ENCODE measurements at places on chromosomes 16 and 17.

DNA sequence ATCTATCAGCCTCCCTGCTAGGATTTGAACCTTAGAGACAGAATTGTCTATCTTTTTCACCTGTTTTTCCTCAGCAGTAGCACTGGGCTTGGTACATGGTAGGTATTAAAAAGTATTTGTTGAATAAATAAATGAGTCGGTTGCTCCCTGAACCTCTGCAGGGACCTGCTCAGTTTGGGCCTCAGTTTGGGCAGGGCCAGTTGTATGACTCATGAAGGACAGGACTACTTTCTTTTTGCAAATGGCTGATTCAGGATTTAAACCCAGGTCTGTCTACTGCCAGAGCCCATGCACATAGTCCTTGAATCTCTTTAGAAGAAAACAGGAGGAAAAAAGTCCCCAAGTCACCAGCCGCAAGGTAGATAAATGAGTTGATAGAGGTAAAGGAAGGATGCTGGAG lies 3.1 kb downstream of the MMP2 start:
- DNase-seq = no peak

GRCh38 chr17:35856603-35857002 lies 12.1 kb downstream of the HEATR9 start:
- no peak for DNase-seq

- no peak for DNase-seq
These were observed 39.2 kb downstream of the IFT140 start for GRCh38 chr16:1572673-1573072.

DNA sequence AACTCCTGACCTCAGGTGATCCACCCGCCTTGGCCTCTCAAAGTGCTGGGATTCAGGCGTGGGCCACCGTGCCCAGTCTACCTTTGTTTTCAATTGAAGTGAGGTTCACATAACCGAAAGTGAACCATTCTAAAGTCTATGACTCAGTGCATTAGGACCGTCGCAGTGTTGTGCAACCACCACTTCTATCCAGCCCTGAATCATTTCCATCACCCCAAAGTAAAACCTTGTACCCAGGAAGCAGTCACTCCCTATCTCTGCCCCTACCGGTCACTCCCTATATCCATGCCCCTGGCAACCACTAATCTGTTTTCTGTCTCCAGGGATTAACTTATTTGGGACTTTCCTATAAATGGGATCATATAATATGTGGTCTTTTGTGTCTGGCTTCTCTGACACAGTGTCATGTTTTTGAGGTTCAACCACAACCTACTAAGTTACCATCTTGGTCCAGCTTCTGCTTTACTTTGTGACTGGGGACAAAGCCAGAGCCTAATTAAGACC lies 28.3 kb upstream of the CDC42EP4 start:
- no peak for DNase-seq
